ENCODE measurements at places on chromosomes 1 and 21.

GRCh38 chr1:25001125-25001915 is 71.2 kb upstream of the RUNX3 start:
- DNase-seq = no peak

GRCh38 chr1:107255469-107255868 is 114.6 kb downstream of the NTNG1 start:
- DNase-seq = no peak

GRCh38 chr21:41209016-41209619 is 41.2 kb downstream of the BACE2 start:
- no peak for DNase-seq

DNA sequence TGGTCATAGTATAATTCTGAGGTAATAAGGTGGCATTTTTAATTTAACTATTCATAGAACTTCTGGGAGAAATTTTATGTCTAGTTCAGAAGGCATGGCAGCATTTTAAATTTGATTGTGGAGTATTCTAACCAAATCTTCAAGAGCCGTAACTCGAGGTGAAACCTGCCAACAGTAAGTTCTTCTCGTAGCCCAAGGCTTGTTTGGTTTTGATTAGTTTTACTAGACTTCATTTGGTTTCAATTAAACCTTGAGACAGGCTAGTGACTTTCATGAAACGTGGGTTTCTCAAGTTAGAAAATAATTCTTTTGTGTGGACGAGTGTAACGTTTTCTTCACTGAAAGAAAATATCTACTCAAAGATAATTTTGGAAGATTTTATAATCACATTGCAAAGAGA is 395.5 kb downstream of the USP25 start:
- DNase-seq = no peak

DNA sequence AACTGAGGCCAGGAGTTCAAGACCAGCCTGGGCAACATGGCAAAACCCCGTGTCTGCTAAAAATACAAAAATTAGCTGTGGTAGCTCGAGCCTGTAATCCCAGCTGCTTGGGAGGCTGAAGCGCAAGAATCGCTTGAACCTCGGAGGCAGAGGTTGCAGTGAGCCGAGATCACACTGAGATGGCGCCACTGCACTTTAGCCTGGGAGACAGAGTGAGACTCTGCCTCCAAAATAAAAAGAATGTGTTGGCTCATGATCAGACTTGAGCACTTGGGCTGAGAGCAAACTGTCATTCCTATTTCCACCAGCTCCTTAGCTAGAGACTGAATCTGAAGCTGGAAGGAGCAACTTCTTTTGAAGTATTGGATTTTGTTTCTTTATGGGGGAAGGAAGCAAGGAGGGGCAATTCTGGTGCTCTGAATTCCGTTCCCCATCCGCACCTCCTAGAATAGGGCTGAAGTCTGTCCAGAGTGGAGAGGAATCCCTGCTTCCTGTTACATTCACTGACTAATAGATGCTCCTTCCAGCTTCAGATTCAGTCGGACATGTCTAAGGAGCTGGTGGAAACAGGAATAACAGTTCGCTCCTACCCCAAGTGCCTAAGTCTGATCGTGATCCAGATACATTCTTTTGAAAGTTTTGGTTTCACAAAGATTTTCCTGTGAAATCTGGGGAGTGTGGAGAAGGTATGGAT is 3.8 kb downstream of the ZNF672 start:
- DNase-seq = peak; percentile 33

DNA sequence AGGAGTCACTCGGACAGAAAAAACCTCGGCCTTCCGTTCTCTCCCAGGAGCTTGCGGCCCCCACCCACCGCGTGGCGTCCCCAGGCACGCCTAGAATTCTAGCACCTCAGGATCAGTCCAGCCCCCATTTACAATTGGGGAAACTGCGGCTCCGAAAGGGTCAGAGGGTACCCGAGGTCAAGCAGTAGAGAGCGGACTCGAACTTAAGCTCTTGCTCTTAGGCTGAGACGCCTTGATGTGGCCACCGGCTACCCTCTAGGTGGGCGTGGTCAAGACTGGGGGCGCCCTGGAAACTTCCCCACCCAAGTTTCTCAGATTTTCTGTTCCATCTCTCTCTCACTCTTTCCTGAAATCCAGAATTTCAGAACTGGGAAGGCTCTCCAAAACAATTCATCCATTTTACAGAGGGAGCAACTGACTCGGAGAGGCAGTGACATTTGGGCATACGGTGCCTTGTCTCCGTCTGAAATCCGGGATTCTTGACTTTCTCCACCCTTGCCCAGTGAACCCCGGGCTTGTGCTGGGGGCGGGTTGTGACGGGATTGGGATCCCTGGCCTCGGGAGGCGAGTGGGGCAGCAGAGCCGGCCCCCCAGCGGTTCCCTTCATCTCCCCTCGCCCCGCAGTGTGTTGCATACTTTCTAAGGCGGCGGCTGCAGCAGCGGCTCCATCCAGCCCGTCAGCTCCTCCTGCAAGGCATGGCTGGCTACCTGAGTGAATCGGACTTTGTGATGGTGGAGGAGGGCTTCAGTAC is 777 bp downstream of the AZIN2 start:
- peak; percentile 23 for DNase-seq

DNA sequence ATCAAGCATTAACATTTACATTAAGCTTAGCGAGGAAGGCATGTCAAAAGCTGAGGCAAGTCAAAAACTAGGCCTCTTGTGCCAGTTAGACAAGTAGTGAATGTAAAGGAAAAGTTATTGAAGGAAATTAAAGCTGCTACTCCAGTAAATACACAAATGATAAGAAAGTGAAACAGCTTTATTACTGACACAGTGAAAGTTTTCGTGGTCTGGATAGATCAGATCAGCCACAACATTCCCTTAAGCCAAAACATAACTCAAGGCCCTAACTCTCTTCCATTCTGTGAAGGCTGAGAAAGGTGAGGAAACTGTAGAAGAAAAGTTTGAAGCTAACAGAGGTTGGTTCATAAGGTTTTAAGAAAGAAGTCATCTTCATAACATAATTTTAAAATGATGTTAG is 131.9 kb downstream of the VAV3 start:
- no peak for DNase-seq

DNA sequence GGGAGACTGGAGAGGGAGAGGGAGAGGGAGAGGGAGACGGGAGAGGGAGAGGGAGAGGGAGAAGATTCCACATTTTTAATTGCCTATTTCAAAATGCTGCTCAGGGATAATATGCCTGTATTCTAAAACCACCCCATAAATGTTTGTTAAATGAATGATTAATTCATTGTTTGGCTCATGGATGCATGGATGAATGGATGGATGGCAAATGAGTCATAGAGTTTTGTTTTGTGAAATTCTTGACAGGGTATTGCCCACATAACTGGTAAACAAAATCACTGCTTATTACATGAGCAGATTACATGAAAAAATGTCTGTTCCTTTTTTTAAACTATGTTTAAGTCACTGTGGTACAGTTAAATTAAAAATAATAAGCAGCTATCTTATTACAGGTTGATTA is 220.4 kb downstream of the ZP4 start:
- no peak for DNase-seq

DNA sequence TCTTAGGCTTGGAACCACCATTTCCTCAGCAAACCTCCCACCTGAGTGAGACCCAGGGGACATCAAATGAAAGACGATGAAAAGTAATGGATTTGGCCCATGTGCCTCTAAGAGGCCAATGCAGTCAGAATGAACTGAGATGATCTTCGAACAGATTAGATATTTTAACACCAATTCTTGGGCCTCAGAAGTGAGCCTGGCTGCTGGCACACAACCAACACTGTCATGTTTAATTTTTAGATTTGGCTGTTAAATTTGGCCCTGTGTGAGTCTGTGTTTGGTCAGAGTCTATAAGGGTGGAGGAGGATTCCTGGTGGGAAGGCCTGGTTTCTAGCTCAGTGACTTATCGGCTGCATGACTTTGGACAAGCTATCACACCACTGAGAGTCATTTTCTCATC is 45.4 kb downstream of the ELAPOR1 start:
- DNase-seq = no peak

DNA sequence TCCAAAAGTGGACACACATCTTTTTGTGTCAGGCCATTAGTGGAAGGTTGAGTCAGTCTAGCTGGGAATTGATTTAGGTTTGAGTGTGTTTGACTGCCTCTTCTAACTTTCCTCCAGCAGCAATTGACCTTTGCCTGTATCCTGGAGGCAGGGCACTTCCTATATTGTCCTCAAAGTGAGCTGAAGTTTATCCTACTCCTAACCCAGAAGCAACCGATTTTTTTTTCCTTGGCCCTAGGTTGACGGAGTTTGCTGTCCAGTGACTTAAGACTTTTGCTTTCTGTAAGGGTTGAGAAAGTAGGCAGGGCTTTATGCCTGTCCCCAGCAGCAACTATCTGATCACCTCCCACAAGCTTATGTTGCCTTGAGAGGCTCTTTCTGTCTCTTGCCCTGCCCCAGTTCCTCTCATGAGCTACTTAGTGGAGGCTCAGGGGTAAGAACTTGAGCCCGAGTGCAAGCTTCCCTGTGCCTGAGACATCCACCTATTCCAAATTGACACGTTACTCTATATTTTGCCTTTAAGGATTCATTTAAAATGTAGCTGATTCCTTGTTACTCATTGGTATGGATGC is 30.9 kb downstream of the SLC35F3 start:
- DNase-seq = no peak

DNA sequence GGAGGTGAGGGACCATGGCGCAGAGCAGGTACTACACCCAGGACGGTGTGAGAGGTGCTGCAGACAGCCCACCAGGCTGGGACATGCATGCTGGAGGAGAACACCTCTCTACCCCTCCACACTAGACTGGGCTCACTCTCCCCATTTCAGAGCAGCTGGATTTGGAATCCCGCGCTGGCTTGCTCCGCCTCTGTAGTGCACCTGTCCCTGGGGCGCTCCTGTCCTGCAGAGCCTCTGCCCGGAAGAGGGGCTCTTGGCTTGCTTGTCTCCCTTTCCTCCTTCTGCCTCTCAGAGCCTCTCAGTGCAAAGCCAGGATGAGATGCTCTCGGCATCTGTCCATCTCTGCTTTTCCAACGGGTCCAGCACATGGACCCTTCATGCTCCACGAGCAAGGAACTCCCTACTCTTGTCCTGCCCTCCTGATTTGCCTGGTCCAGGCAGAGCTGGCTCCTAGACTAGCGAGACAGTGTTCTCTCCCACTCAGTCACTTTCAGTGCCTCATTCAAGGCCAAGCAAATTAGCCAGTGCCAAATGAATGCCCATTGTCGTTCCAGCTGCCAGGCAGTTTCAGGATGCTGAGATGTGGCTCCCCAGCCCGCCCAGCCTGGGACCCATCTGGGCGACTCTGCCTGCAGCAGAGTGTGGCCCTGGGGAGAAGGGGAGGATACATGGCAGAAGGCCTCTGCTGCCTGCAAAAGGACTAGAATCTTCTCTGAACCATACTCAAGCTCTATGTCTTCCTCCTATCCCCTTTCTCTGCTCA is 33.7 kb downstream of the CDCA8 start:
- DNase-seq = no peak

DNA sequence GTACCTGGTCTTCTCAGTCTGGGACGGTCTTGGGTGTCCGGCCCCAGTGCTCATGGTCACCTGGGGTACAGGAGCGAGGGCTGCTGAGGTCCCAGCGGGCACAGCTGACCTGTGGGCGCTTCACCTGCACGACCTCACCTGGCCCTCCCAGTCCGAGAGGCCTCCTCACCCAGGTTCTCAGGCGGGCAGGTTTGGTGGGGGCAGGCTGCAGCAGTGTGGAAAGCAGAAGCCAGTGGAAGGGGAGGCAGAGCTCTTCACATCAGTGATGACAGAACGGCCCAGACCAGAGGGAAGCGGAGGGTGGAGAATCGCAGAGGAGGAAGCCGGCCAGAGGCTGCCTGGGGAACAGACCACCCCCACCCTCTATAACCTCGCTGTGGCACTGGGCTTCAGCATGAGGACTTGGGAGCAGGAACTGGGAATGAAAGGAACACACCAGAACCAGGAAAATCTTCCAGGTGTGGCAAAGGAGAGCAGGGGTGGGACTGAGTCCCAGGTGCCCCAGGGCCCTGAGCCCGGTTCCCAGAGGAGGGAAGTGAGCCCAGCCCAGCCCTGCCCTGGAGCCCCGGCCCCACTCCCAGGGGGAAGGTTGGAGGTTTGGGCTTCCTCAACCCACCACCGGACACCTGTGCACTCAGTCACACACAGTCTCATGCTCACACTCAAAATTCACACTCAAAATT is 265.2 kb upstream of the VAMP3 start:
- no peak for DNase-seq

GRCh38 chr1:115642168-115643072 is 650 bp downstream of the VANGL1 start:
- DNase-seq = peak; percentile 27

DNA sequence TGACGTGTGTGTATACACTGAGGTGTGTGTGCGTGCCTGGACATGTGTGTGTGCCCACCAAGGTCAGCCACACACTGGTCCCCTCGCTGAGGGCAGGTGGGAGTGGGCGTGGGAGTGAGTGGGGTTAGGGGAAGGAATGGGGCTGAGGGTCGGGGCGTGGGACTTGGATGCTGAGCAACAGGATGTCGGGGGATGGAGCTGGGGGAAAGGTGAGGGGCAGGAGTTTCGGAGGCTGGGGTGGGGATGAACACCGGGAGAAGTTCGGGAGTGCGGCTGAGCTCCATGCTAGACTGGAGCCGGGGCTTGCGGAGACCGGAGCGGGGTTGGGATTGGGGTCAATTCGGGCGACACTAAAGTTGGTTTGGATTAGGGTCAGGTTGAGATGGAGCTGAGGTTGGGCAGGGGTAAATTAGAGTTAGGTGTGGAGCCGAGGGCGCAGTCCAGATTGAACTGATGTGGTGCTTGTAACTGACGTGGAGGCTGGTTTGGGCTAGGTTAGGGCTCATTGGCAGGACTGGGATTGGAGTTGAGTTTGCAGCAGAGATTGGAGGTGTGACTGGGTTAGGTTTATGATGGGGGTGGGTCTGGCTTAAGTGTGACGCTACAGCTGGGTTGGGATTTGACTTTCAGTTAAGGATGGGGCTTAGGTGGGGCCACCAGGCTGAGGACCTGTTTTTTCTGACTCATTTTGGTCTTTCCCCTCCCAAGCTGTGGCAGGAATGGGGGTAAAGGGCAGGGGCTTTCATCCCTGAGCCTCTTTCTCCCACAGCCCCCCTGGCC is 3.3 kb upstream of the GUCA2A start:
- DNase-seq = no peak

- DNase-seq = peak; percentile 79
Measured at GRCh38 chr1:119948342-119949214, 52.3 kb upstream of the ADAM30 start.

GRCh38 chr1:93620841-93621210 is 60.8 kb downstream of the BCAR3 start:
- DNase-seq = no peak

DNA sequence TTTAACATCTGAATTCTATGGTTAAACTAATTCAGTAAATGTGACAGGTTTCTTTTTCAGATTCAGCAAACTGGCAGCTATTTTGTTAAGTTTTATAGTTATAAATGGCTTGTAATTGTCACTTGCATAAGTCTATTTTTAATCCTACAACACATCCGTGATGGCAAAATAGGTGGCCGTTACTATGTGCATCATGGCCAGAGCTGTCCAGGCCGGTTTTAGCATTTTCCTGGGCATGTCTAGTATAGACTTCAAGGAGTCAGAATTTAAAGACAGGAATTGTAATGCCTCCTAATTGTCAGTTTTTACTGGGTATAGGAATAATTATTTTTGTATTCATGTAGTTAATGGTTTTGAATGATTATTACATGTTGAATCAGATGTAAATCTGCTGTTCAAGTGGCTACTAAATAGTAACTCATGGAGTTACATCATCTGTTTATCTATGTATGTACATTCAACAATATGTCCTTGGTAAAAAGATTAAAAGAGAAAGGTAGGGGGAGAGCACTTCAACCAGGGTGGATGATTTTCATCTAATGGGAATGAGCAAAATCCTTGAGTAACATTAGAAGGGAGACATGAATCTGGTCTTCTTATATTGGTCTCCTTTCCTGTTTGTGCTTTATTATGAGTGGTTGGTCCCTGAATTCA is 3.2 kb upstream of the B3GALT2 start:
- DNase-seq = no peak

- DNase-seq = no peak
Measured at GRCh38 chr1:196538473-196538872, 69.8 kb downstream of the KCNT2 start.

Measured in suppressor macrophage treated with lipopolysaccharide for 4 hours (primary cell).